Activated naive CD8-positive, alpha-beta T cell treated with anti-CD3 and anti-CD28 coated beads, Interleukin-2, amount 10 ng/mL, durations not matched to agents 7 days and 5 days (primary cell): ENCODE measurements at places on chromosomes 3 and 15.

DNA sequence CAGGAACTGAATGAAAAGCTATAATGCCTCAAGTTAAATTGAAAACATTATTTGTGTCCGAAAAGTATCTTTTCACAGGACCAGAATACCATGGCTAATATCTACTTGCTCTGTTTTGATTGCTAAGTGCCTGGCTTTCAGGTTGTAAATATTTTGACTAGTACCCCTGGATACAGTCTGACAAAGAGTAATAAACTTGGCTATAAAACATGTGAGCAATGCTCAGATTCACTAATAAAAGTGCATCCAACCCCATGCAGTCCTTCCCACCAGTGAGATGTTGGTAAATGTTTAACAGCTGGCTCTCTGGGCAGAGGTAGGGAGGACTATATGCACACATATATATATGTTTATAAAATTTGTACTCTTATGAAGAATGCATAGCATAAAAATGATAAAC is 281.8 kb upstream of the TGFBR2 start:
- no peak for DNase-seq

GRCh38 chr3:31688984-31689383 is 156.3 kb downstream of the STT3B start:
- no peak for DNase-seq

- DNase-seq: peak; percentile 60
Observed at GRCh38 chr15:56537881-56538280, 72.9 kb upstream of the MNS1 start.

- DNase-seq: no peak
Observed at GRCh38 chr15:98666441-98666840, 18.1 kb downstream of the IGF1R start.

- DNase-seq: no peak
Observed at GRCh38 chr3:167886690-167887089, 151.2 kb downstream of the SERPINI1 start.

DNA sequence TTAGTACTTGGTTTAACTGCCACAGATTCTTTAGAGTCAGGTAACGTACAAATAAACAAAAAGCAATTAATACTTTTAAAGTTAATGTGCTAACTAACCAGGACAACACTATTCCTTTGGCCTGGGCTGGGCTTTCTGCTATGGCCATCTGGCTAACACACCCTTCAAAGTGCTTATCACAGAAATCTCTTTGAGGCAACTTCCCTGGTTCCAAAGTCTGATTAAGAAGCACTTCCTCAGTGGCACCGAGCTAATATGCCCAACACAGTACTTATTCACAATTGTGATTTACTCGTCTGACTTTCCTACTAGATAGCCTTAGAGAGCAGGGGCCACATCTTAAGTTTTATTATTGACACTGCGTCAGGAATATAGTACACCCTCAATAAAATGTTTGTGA is 191.4 kb downstream of the MEIS2 start:
- no peak for DNase-seq

- no peak for DNase-seq
Observed at GRCh38 chr3:163582967-163583366, 1495.3 kb downstream of the SI start.

- no peak for DNase-seq
Observed at GRCh38 chr3:192339214-192339613, 388.1 kb downstream of the FGF12 start.

GRCh38 chr3:123036352-123037014 is 8.9 kb upstream of the SEMA5B start:
- DNase-seq: no peak

GRCh38 chr15:46617507-46617906 is 982.7 kb downstream of the SQOR start:
- DNase-seq: no peak

- DNase-seq: no peak
Observed at GRCh38 chr3:109772520-109772919, 435.2 kb upstream of the DPPA4 start.

DNA sequence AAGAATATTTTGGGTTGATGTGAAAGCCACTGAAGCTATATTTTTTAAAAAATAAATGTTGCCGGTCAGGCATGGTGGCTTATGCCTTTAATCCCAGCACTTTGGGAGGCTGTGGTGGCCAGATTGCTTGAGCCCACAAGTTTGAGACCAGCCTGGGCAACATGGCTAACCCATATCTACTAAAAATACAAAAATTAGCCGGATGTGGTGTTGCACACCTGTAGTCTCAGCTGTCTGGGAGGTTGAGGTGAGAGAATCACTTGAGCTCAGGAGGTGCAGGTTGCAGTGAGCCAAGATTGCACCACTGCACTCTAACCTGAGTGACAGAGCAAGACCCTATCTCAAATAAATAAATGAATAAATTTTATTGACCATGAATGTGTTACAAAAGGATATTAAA is 39.6 kb downstream of the GOLM2 start:
- DNase-seq: no peak

DNA sequence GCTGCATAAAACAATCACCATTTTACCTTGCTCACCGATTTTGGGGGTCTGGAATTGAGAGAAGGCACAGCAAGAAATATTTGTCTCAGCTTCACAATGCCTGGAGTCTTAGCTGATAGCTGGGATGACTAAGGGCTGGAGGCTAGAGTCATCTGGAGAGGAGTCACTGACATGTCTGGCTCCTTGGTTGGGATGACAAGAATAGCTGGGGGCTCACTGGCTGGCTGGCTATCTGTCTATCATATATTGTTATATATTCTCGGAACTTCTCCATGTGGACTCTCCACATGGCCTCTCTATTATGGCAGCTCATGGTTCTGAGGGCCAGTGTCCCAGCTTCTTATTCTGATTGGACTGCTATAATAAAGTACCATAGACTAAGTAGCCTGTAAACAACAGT is 20.0 kb upstream of the TRIM71 start:
- DNase-seq: no peak

DNA sequence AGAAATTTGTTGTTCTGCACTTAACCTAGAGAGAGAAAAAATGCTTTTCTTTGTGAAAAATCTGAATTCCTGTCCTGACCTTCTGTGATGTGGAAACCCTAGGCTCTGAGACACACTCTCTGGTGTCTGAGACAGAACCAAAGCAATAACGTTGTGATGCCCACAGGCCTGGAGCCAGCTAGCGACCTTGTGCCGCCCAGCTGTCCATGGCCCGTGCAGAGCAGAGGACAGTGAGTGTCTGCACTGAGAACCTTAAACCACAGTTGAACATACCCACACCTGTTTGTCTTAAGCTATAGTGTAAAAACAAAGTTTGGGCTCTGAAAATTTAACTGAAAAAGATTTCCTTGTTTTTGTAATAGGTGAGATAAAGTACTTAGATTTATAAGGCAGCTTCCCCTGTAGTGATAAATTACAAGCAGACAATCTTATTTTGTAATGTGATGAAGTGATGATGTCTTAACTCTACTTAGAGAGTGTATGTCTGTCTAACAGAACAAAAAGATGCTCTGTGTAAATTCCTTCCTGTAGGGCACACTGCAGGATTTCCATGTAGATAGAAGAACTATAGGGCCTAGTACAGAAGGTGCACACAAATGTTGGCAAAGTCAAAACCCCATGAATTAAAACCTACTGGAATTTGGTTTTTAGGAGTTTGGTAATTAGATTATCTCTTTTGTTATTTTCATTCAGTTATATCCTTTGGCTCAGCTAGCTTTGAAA is 62.7 kb downstream of the SNRK start:
- no peak for DNase-seq

DNA sequence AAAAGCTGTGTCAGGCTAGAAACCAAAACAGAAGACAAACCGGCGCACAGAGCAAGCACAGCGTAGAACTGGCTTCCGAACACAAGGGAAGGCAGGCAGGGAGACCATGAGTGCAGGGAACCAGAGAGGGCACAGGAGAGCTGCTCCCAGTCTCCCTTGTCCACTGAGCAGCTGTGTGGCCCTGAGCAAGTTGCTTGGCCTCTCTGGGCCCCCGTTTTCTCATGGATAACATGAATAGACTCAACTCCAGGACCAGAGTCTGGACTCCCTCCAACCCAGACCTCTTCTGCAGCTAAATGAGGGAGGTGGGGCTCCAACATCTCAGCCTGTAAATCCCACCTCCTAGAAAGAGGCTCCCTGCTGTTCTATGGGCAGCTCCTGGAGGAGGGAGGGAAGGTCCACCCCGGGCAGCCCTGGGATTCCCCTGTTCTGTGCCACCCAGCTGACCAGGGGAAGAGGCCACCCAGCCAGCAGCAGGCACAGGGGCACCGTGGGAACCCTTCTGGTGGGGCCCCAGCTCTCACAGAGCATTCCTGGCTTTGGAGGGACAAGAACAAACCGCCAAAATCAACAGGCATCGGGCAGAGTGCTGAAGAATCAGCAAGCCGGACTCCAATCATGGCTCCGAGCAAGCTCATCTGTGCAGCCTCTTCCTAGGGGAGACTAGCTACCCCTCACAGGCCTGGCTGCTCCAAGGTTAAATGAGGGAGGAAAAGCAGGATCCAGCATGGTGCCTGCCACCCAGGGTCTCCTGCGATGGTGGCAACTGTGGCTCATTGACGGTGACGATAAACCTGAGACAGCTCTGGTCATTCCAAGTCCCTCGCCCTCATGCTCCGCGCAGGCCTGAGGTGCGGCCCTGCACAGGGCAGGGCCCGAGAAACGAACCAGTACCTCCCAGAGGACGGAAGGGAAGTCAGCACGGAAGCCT is 15.1 kb downstream of the XXYLT1 start:
- no peak for DNase-seq

DNA sequence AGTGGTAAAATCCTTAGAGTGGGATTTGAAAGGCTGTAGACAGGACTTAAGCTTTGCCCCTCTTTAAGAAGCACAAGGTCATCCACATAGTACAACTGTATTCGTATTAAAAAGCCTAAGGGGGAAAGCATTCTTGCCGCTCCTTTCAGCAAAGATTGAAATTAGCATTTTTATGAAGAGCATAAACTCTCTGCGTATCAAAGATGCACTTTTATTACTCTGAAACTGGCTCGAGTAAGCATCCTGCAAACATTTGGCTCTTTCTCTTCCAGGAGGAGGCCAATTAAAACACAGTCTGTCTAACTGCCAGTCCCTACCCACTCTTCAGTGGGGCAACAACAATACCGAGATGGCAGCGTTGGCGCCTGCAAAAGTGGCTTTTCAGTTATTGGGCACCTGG is 192.5 kb upstream of the TPRG1 start:
- no peak for DNase-seq

- peak; percentile 52 for DNase-seq
Observed at GRCh38 chr3:15557511-15557946, 36.0 kb upstream of the COLQ start.

DNA sequence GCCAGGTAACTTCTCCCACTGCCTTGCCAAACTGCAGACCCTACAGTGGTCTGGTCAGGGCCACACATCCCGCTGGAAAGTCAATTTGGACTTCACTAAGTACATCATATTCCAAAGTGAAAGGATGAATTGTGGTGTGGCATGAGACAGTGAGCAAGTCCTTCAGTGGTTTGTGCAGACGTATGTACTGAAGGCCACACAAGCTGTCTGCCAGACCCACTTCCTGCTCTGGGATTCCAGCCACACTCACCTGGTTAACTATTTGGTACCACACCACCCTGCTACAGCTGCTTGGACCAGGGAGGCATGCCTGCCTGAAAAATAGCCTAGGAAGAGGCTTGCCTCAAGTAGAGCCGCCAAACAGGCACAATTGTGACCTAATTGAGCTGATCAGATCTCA is 94.1 kb upstream of the STRIT1 start:
- no peak for DNase-seq

DNA sequence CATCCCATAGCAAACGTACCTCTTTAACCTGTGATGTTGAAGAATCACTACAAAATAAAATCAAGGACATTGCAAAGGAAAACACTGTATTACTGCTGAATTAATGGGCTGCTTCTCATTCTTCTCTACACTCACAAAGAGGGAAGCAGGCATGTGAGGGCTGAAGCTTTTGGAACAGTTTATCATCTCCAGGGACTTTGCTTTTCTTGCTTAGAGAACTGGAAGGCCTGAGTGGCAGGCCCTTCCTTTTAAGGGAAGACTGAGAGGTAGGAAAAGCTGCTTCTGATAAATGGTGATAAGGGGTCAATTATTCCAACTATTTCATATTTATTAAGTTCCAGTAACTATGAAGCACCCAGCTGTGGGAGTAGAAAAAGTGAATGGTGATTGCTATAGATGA is 649.6 kb downstream of the NTRK3 start:
- DNase-seq: no peak

- no peak for DNase-seq
Observed at GRCh38 chr3:54121414-54122323, 683 bp upstream of the CACNA2D3 start.

DNA sequence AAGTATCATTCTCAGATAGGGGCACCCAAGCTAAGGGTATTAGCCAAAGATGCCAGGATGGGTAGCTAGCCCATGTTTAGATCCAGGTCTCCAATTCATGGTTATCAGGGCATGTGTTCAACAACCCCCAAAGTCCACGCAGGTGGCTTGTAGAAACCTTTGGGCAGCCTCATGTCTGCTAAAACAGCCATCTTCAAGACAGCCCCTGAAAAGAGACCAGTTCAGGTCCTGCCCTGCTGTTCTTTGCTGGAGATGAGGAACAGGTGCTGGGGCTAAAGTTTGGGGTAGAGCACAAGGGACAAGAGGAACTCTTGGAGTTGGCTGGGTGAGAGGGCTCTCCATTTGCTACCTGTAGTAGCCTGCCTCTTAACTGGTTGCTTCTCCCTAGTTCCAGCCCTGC is 4.6 kb downstream of the PPM1M start:
- DNase-seq: no peak

- no peak for DNase-seq
Observed at GRCh38 chr3:63050548-63051177, 175.4 kb upstream of the CADPS start.

DNA sequence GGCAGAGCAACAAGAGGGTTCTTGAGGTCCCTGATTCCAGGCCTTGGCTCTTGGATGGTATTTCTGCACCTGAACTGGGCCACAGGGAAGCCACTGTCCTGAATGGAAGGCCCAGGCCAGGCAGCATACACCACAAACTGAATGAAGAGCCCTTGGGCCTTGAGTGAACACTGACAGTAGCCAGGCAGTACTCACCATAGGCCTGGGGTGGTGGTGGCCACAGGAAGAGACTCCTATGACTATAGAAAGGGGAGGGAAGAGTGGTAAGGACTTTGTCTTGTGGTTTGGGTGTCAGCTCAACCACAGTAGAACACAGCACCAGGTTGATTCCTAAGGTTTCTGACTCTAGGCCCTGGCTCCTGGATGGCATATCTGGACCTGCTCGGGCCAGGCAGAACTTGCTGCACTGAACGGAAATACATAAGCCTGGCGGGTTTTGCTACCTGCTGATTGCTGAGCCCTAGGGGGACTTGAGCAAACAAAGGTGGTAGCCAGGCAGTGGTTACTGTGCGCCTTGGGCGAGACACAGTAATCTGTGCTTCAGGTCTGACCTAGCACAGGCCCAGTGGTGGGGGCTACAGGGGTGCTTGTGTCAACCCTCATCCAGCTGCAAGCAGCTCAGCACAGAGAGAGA is 241.4 kb downstream of the ISL2 start:
- DNase-seq: no peak

- no peak for DNase-seq
Observed at GRCh38 chr15:77727635-77728304, 95.1 kb upstream of the LINGO1 start.

DNA sequence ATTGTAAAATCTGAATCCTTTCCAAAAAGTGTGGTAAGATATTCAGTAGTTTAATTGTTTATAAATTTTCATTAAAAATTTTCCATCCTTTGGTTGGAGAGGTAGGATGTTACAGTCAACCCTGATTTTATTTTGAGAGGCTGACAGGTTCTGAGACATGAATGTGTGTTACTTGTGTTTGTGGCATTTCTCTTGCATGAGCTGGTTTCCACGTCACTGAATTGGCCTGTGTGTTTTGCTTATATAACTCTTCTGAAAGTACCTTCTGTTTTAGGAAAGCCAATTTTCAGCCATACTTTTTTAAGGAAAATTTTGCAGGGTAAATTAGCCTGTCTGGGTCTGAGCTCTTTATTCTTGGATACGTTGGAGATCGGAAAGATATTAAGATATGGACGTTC is 30.7 kb downstream of the PXYLP1 start:
- no peak for DNase-seq
